T follicular helper cell (primary cell): ENCODE measurements at places on chromosomes 12 and 14.

DNA sequence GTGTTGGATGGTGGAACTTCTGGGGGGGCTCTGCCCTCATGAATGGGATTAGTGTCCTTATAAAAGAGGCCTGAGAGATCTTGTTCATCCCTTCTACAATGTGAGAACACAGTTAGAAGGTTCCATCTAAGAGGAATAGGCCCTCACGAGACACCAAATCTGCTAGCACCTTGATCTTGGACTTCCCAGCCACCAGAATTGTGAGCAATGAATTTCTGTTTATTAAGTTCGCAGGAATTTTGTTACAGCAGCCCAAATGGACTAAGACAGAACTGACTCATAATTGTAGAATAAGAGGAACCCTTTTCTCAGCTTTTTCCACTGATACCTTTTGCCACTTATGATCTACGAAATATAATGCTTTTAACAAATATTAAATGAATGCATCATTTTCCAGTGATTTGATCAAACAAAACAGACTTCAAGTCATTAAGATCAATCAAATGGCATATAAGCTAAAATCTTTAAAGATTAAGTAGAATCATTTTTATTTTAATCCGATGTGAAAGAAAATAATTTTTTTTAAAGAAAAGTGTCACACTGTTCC lies 68.2 kb downstream of the HECTD1 start:
- no peak for DNase-seq

- DNase-seq, result no peak
These were observed 87.4 kb downstream of the TSPAN9 start for GRCh38 chr12:3164454-3165077.

GRCh38 chr12:60106214-60106613 lies 510.4 kb downstream of the SLC16A7 start:
- no peak for DNase-seq

- no peak for DNase-seq
These were observed 44.6 kb upstream of the C12orf42 start for GRCh38 chr12:103540319-103540718.

- no peak for DNase-seq
These were observed 95.3 kb downstream of the STXBP6 start for GRCh38 chr14:24954700-24955037.

GRCh38 chr14:70563869-70564268 lies 29.1 kb upstream of the ADAM20 start:
- DNase-seq, result no peak

DNA sequence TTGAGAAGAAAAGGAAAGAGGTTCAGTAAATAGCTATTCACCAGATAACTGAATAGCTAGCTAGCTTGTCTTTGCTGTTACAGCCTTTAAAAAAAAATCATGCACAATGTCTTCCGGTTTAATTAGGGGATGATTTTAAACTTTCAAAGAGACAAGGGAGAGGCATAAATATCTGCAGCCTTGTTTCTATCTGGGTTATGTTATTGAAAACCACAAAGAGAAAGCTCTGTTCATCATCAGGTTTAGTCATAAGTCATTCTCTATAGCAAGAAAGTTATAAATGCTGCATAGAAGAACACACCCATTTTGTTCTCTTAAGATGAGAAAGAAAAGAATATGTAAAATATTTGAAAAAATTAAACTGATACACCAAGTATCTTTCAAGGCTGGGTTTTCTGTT lies 1046.9 kb downstream of the AACS start:
- DNase-seq, result no peak

GRCh38 chr12:104526320-104526719 lies 69.6 kb downstream of the CHST11 start:
- DNase-seq, result no peak

GRCh38 chr12:123873793-123874192 lies 98.8 kb downstream of the CCDC92 start:
- DNase-seq, result no peak

DNA sequence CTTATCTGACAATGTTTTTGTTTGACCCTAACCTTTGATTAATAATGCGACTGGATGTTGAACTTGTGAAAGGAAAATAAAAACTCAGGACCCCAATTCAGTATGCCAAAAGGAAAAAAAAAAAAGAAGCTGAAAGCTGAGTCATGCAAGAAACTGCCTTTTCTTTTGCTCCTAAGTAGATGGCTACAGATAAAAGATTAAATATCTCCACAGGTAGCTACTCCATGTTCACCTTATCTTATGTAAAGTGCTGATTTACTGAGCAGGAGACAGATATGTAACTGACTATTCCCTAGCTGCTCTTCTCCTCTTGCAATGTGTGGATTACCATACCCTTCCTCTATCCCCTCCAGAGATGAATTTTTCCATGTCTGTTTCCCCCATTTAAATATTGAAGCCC lies 30.8 kb upstream of the TCL1B start:
- DNase-seq, result no peak

GRCh38 chr12:685388-685787 lies 22.1 kb upstream of the NINJ2 start:
- DNase-seq, result peak; percentile 88

DNA sequence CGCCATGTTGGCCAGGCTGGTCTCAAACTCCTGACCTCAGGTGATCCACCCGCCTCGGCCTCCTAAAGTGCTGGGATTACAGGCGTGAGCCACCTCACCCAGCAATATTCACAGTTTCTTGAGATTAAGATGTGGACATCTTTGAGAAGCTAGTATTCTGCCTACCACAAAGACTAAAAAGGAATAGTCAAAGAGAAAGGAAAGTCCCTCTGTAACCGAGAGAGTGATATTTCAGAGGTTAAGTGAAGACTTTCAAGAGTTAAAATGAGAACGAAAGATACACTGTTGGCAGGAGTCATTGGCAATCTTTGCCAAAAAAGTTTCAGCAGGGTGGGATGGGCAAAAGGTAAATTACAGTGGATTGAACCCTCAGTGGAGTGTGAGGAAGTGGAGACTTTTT lies 15.6 kb downstream of the DGKA start:
- no peak for DNase-seq

DNA sequence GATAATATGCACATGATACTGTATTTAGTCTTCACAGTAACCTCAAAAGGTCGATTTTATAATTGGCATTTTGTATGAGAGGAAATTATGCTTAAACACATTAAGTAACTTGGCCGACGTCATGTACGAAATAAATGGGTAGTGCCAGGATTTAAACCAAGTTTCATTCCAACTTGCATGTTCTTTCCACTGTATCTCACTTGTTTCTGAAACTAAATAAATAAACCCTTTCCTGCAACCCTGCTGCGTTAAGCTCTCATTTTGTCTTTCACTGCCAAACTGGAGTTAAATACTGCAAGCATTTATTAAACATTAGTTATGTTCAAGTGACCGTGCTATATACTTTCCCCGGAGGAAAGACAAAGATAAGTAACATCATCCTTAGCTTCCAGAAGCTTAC lies 293.9 kb upstream of the PRKD1 start:
- DNase-seq, result no peak

DNA sequence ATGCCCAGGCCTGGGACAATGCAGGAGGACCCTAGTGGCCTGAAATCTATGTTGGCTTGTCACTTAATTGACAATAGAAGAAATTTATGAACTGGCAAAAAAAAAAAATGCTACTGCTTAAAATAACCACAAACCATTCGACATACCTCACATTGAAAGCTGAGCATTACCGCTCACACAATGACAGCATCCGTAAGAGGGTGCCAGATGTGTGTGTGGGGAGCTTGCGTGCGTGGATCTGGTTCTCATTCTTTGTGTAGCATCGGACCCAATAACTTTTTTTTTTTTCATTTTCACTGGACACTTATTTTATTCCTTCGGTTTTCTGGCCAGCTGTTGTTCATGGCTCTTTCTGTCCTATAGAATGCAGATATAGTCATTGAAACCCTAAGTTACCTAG lies 216.7 kb downstream of the VRK1 start:
- DNase-seq, result no peak

GRCh38 chr12:130017591-130018449 lies 114.0 kb upstream of the TMEM132D start:
- no peak for DNase-seq

DNA sequence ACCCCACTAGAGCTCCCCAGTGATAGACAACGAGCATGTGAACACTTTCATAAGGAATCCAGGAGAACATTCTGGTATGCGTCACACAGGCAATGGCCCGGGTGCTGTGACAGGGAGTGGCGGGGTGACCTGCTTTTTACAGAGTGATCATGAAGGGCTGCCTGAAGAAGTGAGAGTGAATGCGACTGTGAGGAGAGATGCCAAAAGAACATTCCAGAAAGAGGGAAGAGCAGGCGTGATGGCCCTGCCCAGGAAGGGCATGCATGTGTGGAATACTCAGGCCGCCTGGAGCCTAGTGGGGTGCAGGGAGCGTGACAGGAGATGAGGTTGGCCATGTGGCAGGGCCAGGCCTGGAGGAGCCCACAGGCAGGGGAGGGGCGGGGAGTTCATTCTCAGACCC lies 53.8 kb downstream of the FZD10 start:
- no peak for DNase-seq

- DNase-seq, result no peak
These were observed 161.3 kb upstream of the IFNG-AS1 start for GRCh38 chr12:67827820-67828383.

GRCh38 chr12:108653082-108653516 lies 19.4 kb upstream of the SELPLG start:
- no peak for DNase-seq

GRCh38 chr14:68111097-68111852 lies 291.7 kb downstream of the RAD51B start:
- DNase-seq, result no peak

GRCh38 chr12:10247436-10248058 lies 34.9 kb downstream of the GABARAPL1 start:
- no peak for DNase-seq

DNA sequence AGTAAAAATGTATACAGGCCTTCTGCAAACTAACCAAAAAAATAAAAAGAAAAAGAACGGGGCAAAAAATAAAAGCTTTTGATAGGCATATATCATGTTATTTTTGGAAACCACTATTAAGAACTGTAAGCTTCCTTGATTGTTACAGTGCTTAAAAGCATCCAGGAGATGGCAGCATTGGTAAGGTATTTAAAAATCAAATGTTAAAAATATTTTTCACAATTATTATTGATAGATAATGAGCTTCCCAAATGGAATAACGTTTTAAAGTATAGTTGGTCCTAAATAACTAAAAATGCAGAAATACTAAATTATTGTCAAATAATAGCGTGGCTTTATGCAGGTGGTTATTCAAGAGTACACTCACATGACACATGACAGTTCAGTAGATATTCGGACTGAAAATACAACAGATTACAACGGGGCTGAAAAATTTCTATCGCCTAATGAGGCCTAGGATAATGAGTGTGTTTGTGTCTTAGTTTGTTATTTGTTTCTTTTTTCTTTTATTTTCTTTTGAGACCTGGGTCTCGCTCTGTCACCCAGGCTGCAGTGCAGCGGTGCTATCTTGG lies 127.2 kb upstream of the ATF7IP start:
- DNase-seq, result no peak

DNA sequence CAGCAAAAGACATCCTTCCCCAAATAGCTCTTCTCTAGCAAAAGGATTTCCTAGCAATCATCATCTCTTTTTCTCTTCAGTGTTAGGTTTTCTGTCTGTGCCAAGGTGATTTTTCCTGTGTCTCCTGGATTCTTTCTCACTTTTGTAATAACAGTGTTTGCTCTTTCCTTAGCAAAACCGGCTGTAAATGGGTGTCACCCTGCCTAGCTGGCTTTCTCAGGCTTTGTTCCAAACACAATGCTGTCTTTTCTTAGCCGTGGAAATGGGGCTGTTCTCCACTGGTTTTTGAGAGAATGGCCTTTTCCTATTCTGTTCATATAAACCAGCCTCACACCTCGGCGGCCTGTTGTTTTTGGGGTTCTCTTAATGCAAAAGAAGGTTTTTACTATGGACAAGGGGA lies 21.9 kb downstream of the JDP2 start:
- no peak for DNase-seq

DNA sequence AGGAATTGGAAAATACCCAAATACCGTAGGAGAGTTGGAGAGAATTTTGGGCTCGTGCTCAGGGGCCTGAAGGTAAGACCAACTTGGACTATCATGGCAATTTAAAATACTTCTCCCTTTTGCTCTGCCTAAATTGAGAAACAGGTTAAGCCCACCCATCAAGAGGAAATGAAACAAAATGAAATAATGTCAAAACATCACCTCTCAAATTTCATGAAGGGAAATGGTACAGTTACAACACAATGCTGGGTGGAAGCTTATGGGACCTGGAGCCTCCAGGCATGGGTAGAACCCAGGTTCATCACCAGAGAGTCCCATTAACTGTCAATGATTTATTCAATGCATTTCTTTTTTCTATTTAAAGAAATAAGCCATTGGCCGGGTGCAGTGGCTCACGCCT lies 33.7 kb downstream of the FOS start:
- no peak for DNase-seq

GRCh38 chr14:55913324-55914025 lies 204.7 kb upstream of the PELI2 start:
- DNase-seq, result no peak

GRCh38 chr14:22812744-22813143 lies 2.5 kb downstream of the SLC7A7 start:
- no peak for DNase-seq

DNA sequence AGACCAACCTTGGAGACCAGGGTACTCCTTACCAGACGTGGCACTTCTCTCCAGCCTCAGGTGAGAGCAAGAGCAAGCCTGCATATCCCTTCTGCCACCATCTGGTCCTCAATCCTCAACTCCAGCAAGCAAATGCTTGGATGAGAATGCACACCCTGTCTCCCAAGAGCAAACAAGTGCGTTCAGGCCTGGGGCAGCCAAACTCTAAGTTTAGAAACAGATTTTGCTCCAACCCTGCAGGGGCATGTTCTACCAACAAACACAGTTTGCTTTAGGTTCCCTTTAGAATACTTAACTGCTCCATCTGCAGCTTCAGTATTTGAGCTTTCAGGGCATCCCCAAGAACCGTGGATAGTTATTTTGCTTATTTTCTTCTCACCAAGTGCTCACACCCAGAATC lies 55.9 kb upstream of the FICD start:
- no peak for DNase-seq

GRCh38 chr12:22355011-22355580 lies 20.6 kb upstream of the ST8SIA1 start:
- DNase-seq, result no peak

DNA sequence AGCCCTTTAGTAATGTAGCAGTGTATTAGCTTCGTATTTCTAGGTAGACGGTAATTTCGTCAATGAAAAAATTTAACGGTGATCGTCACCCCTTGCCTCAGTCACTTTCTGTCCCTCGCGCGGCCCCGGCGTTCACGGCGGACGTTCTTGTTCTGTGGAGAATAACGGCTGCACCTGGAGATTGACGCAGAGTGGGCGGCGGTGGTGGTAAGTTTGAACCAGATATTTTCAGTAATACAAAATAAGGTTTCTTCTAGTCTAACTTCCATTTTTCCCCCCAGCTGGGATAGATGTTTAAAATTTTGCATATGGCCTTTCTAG lies 341 bp downstream of the ZNF10 start:
- no peak for DNase-seq

DNA sequence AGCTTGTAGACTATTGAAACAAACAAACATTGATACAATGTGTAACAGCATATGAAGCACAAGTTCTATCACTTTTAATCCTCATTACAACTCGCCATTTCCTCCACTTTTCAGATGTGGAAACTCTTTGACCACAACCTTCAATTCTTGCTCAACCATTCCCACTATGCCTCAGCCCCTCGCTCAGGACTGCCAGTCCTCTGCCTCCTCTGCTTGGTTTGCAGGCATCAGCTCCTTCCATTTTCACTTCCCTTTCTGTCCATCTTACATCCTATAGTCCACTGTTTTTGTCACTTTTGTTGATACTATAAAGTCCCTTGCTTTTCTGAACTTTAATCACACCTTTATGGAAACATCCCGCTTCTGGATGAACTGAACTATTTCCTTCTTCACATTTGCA lies 28.2 kb upstream of the CD27 start:
- no peak for DNase-seq

- DNase-seq, result no peak
These were observed 287.5 kb downstream of the DUSP6 start for GRCh38 chr12:89064780-89065179.
